Muscle of back (tissue), 13 donors: ENCODE measurements at places on chromosomes 6 and 20.

DNA sequence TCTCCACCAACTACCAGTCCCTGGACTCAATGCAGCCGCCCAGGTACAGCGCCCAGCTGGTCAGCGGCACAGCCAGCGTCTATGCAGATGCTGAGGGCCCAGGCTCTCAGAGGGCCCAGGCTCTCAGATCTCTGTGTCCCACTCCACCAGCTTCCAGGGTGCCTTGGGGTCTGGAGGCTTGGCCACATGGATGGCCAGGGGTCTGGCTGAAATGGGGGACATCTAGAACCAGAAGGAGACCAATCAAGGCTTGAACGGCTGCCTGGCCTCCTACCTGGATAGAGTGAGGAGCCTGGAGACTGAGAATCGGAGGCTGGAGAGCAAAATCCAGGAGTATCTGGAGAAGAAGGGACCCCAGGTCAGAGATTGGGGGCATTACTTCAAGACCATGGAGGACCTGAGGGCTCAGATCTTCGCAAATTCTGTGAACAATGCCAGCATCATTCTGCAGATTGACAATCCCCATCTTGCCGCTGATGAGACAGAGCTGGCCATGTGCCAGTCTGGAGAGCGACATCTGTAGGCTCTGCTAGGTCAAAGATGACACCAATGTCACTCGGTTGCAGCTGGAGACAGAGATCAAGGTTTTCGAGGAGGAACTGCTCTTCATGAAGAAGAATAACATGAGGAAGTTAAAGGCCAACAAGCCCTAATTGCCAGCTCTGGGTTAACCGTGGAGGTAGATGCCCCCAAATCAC is 44.1 kb upstream of the GRM4 start:
- no peak for DNase-seq

DNA sequence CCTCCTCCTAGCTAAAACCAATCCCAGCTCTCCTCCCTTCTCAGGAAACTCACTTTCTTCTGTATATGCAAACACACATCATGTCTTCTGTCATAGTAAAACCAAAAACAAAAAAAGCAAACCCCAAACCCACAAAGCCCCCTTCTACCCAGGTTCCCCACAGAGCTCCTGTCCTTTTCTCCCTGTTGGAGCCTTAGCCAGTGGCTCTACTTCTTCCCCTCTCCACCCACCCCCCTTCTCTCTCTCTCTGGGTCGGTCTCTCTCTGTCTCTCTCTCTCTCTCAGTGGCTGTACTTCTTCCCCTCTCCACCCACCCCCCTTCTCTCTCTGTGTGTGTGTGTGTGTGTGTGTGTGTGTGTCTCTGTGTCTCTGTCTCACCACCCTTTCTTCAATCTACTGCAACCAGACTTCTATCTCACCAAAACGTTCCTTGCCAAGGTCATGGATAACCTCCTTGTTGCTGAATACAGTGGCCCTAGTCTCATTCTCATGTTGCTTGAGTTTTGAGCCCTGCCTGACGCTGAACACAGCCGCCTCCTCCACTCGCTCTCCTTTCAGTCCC is 8.7 kb upstream of the OSER1 start:
- DNase-seq, result no peak

GRCh38 chr6:43810965-43811732 is 41.1 kb downstream of the VEGFA start:
- DNase-seq, result no peak

DNA sequence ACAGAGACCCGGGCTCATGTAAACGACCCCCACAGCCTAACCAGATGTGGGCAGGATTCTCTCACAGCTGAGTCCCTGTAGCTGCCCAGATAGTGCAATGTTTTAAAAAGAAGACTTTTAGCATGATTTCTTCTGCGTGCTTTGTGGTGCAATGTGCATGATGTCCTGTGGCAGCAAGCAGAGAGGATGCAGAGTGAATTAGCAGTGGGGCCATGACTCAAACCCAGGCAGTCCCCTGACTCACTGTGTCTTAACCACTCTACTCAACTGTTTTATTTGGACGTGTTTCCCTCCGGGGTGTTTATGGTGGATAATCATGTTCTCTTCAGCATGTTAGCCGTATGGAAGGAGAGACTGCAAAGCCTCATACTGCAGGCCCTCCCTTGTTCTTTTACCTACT is 247.9 kb downstream of the SLC24A3 start:
- DNase-seq, result no peak

DNA sequence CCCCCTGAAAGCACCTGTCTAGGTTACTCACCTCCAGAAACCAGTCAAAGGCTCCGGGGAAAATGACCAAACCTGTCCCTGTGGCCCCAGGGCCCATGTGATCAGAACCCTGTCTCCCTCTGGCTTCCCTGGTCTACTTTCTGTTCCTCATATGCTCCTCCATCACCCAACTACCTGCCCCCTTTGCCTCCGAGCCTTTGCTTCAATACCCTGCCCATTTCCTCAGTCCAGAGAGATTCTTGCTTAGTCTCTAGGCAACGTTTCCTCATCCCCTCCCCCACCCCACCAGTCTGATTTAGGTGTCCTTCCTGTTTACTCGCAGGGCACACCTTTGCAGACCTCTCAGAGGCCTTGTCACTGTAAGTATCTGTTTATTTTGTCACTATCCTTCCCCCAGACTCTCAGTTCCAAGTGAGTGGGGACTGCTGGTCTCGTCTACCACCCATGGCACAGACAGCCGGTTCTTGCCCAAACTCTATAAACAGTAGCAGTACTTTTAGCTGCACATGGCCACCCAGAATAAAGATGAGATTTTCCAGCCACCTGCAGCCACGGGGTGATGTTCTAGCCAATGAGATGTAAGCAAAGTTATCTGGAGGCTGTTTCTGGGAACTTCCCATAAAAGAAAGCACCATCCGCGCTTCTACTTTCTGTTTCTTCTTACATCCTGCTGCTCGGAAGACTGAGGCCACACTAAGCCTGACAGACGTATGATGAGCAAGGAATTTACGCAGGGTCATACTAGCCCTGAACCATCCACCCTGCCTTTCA is 13.3 kb downstream of the ELOVL5 start:
- no peak for DNase-seq

DNA sequence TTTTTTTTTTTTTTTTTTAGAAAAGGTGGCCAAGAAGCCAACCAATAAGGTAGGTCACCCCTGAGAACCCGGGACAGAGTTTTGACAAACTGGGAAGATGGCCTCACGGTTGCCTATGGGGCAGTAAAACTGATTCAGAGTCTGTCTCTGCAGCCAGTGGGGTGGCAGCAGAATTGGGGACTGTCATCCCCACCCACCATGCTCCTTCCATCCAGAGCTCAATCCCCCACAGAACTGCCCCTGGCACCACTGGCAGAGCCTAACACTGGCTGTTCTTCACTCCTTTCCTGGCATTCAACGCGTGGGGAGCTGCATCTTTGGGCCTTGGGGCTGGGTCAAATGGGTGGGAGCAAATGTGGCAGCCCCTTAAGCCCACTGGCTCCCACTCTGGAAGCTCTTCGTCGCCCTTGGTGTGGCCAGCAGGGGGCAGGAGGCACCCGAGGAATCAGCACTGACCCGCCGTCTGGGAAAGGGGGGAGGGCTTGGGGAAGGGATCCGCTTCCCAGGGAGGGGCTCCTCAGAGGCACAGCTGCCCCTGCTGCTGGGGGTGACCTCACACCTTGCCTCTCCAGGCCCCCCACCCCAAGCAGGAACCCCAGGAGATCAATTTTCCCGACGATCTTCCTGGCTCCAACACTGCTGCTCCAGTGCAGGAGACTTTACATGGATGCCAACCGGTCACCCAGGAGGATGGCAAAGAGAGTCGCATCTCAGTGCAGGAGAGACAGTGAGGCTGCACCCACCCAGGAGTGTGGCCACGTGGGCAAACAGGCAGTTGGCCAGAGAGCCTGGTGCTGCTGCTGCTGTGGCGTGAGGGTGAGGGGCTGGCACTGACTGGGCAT is 10.4 kb downstream of the CD40 start:
- DNase-seq, result peak; percentile 55

DNA sequence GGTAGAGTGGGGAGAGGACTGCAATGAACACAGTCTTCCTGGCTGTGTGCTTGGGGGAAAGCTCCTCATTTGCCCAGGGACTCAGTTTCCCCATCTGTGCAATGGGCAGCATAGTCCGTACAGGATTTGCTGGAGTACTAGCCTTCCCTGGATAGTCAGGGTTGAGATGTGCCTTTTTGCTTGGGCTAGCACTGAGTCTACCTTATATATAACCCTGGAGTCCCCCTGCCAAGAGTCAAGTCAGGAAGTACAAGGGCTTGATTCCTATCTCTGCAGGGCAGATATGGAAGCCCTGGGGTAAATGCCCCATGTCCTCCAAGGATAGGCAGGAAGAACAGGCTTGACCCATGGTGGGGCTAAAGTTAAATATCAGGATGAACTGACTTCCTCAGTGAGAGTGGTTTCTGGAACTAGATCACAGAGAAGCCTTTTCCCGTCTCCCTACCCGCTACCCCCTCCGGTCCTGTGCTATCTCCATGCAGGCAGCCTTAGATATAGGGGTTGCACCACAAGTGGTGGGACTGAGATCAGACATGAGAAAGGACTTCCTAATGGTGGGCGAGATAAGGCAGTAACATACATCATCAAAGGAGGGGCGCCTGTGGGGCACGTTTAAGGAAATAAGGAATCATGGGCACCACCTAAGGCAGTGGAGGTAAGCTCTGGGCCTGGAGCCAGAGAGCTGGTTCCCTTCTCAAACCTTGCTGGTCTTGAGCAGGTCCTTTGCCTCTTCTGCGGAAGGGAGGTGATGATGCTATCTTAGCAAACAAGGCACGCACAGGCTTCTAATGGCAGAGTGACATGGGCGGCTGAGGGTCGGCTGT is 157.9 kb downstream of the MRPL14 start:
- no peak for DNase-seq

DNA sequence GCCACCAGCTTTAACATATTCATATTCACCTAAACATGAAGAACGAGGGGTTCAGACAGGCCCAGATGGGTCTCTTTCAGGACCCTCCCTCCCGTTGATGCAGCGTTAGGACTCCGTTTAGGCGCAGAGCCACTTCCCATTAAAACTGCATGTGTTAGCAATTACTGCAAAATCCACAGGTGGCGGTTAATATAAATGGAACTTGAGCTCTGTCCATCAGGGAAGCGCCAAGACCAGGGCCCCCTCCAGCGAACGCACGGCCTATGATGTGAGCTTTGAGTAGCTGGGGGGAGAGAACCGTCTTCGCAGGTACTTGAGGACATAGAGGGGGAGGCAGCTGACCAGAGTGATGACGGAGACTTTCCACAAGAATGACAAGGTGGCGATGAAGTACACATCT is 58.4 kb upstream of the NFATC2 start:
- no peak for DNase-seq

DNA sequence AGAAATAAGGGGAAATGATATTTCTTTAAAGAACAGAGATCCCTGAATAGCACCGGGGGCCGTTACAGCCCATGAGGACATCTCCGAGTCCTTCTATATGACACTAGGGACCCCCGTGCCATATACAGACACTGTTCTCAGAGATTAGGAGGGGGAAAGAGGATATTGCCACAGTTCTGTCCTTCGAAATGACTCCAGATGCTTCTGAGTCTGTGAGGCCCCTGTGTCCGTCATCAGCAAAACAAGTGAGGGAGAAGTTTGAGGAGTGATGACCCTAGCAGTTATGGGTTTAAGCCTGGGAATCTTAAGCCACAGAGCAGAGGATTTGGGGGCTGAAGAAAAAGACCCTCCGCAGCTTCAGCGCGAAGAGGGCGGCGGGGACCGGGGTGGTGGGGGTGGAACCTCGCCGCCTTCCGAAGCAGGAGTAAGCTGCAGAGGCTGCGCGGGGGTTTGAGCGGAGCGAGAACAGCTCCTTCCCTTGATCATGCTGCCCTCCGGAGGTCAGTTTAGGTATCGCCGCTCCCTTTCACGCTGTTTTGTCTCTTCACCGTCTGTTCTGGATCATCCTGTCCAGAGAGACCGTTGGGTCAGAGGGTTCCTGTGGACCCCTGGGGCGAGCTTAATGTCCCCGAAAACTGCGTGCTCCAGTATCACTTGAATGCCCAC is 23.6 kb downstream of the VPS52 start:
- peak; percentile 92 for DNase-seq

DNA sequence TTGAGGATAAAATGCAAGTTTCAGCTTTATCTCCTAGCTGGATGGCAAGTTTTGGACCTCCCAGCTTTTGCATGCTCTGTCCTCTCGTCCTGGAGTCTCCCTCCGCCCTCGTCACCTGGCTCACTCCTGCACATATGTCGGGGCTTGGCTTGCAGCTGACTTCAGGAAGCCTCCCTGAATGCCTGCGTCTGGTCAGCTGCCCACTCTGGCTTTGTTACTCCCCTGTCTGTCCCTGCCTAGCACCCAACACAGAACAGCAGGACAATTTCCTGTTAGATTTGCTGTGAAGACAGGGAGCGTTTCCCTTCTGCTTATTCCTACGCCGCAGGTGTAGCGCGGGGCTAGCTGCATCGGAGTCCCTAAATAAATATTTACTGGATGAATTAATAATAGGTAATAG is 5.4 kb downstream of the JPH2 start:
- peak; percentile 34 for DNase-seq

GRCh38 chr6:142387997-142388815 is 86.4 kb downstream of the ADGRG6 start:
- peak; percentile 72 for DNase-seq

GRCh38 chr6:125577124-125577662 is 172.2 kb upstream of the HEY2 start:
- DNase-seq, result no peak

DNA sequence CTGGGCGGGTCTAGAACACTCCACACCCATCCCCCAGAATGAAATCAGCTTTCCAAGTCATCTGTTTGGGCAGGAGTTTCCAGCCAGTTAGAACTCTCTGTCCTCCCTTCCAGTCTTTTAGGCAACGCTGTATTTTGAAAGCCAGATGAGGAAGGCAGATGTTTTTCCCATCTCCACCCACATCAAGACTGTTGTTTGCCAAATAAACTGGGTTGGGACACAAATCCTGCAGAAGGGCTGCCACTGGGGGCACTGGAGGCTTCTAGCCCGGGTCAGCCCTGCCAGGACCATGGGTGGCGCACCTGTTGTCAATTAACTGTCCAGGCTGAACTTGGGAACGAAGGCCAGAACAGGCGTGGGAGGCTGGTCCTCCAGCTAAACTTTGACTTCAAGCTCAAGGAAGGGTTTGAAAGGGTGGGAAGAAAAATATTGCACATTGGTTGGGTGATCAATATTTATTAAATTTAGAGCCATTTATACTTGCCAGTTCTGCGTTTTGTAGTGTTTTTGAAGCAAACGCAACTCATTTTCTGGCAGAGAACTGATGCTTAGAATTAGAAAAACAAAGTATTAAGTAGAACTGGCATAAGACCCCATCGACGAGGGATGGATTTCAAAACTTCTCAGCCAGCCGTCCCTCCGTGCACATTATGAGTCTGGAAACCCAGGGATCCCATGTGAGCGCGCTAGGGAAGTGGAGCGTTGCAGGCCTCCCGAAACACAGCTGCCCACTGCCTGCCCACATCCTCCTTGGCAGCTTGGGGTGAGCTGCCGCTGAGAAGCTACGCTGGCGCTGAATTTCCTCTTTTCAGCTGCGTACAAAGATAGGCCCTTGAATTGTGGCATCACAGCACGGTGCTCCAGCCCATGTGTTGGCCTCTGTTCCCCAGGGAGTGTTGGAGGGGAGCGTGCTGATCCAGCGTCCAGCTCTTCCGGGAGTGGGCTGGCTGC is 297.4 kb downstream of the QKI start:
- peak; percentile 88 for DNase-seq
